ENCODE measurements at places on chromosomes 16 and 17.

GRCh38 chr16:9091867-9092281 is 430 bp downstream of the HAPSTR1 start:
- peak; percentile 26 for DNase-seq

- DNase-seq: no peak
Measured at GRCh38 chr16:73126525-73126853, 78.6 kb upstream of the ZFHX3 start.

- DNase-seq: no peak
Measured at GRCh38 chr16:50653633-50654519, 27.2 kb downstream of the SNX20 start.

GRCh38 chr17:30344283-30345088 is 10.6 kb upstream of the TMIGD1 start:
- no peak for DNase-seq

DNA sequence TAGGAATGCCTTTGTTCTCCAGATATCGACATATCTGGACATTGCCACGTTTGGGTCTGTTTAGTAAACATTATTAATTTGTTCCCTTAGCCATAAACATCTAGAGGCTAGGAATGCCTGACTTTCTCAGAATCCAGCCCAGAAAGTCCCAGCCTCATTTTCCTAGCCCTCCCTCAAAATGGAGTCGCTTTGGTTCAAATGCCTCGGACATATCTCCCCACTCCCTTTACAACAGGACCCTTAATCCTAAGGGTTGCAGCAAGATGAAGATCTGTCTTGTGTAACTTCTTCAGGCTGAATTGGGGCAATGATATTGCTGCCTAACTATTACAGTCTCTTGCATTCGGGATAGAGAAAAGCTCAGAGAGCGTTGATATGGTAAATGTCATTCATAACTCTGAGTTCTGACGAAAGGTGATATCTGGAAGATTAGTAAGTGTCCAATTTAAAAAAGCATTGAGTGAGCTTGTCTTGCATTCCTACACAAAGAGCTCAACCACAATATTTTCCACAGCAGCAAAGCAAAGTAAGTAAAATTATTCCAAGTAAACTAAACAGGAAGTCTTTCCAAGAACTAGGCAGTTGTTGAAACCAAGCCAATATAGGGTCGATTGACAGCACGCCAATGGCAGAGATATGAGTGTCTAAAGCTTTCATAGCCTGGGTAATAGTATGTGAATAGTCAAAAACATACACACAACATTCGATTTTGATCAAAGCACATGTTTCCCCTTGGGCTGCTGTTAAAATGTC is 46.0 kb upstream of the ARL4D start:
- no peak for DNase-seq

- no peak for DNase-seq
Measured at GRCh38 chr16:11333010-11333409, 12.2 kb upstream of the RMI2 start.

DNA sequence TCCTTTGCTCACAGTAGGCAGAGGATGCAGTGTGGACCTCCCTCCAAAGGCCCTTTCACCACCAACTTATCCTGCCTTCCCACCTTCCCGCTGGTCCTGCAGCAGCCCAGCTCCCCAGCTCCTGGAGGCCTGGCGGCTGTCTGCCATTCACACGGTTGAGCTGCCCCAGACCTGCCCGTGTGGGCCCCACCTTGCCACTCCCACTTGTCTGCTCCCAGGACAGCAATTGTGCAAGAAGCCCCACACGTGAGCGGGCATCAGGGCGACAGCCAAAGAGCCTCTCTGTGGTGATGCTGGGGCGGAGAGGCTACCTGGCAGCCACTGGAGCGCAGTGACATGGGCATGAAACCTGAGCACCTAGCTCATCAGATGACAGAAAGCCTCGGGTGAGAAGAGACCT is 248.6 kb upstream of the MAF start:
- no peak for DNase-seq

- peak; percentile 84 for DNase-seq
Measured at GRCh38 chr17:43389046-43389947, 9.5 kb upstream of the ARL4D start.

DNA sequence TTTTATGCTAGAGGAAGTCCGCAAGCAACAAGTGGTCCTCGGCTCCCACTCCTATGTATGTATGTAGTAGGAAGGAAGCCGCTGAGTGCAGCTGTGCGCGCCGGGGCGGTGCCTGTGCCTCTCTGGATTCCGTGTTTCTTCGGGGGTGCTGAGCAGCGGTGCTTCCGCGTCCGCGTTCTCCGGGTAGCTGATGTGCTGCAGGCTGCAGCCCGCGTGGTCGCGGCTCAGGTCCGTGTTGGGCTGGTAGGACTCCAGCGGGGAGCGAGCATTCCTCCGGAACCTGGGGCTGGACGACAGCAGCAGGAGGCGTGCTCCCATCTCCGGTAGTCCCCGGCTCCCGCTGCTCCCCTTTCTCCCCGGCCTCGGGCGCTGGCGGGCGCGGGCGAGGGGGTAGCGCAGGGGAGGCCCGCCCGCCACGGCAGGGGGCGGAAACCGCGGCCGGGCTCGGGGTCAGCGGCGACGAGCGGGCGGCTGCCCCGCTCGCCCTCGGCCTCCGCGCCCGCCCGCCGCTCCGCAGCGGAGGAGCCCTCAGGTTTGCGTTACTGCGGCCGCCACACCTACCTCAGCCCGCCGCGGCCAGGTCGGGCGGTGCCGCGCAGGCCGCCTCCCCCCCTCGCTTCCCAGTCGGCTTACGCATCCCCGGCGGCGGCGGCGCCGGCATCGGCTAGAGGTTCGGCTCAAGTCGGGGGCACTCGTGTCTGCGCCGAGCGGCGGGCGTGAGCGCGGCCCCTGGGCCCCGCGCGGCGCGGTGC is 487 bp downstream of the C17orf67 start:
- DNase-seq: peak; percentile 67

DNA sequence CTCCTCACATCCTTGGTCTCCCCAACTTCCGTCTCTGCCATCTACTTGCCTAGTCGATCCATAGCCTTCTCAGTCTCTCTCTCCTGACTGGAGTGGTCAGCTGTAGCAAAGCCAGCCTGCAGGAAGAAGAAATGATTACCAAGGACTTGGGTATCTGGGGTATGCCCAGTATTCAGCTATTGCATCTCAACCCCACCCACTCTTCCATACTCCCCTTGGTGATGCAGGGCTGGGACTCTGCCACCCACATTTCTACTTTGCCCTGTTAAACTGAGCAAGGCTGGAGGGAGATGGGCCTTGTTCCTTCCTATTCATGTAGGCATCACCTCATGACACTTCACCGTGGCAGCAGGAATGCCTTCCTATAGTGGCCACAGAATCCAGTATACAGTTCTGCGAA is 2.3 kb downstream of the COPRS start:
- no peak for DNase-seq

DNA sequence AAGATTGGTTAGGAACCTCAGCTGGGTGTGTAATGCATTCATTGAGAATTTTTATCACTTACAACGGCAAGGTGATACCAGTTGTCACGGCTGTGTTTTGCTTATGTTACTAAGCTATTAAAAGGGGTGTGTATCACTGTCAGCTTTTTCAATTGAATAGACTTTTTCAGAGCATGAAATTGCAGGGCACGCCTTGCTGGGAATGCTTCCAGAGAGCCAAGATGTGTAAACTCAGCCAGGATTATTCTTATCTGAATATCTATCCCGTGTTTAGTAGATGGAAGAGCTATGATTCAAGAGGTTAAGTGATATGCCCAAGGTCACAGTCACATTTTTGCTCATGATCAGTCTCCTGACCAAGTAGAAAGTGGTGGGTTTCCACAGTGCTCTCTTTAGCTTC is 6.6 kb upstream of the TEKT3 start:
- no peak for DNase-seq

DNA sequence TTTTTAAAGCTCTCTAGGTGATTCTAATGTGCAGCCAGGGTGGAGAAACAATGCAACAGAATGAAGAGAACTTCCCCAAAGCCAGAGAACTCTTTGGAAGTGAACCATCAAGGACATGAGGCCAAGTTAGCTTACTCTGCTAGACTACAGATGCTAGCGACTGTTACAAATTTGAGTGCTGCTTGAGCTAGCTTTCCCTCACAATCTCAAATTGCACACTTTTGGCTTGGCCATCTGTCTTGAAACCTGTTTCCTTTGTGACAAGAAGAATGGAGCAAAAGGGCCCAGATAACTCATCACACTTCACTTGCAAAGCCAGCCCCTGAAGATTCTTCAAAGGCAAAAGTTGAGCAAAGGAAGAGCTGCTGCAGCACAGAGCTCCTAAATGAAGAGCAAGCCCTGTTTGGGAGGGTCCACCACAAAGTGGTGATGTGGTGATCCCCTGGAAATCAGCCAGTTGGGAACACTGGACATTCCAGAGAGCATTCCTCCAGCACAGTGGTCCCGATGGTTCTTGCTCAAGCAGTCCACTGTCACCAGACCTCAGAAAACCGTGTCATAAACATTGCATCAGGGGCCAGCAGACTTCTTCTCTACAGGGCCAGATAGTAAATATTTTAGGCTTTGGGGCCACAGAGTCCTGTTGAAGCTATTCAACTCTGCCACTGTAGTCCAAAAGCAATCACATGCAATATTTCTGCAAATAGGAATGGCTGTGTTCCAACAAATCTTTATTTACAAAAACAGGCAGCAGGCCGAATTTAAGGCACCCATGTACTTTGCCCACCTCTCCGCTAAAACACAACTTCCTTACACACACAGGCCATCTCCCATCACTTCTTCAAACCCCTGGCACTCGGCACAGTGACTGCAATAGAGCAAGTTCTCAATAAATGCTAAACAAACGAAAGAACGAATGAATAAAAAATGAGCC is 21.2 kb downstream of the SLC39A11 start:
- DNase-seq: no peak

- DNase-seq: no peak
Measured at GRCh38 chr16:57803134-57803990, 1.1 kb upstream of the KIFC3 start.

GRCh38 chr17:82373731-82374625 is 2.4 kb downstream of the UTS2R start:
- DNase-seq: no peak

DNA sequence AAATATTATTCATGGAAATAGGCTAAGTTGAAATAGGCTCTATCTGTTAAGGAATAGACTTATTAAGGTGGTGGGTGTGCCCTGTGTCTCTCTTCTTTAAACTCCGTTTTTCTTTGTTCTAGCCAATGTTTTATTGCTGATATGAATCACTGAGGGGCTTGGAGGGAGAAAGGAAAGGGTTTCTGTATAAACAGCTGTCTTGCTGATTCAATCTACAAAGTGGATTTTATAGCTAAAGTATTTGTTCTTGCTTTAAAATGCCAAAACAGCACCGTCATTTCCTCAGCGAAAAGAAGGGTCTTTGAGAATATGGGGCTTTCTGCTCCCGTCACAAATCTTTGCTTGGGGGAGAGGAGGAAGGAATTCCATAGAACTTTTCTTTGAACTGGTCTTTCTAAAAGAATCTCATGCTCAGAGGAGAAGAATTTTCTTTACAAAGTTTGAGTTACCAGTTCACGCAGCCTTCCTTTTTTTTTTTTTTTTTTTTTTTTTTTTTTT is 39.3 kb downstream of the MSI2 start:
- DNase-seq: peak; percentile 8

DNA sequence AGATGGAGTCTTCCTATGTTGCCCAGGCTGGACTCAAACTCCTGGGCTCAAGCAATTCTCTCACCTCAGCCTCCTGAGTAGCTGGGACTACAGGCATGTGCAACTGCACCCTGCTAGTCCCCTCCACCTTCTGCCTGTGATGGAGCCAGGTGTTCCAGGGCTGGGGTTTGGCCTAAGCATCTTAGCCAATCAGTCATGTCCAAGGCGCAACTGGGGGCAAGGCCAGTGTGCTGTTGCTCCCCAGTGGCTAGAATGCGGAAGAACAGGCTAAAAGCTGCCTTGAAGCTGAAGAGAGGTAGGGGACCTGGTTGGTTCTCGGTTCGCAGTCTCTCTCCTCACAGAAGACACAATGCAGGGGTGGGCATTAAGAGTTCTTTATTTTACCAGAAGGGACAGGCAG is 18.6 kb downstream of the FLOT2 start:
- DNase-seq: no peak

DNA sequence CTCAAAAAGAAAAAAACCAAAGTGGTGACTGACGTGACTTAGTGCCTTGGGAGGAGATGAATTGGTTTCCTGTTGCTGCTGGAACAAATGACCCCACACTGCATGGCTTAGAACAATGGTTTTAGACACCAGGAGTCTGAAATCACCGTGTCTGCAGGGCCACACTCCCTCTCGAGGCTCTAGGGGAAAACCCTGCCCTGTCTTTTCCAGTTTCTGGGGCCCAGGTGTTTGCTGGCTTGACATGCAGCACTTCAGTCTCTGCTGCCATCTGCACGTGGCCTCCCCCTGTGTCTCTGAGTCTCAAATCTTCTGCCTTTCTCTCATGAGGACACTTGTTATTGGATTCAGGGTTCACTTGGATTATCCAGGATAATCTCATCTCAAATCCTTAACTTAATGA is 323.8 kb upstream of the TNRC6C start:
- no peak for DNase-seq

GRCh38 chr17:20992987-20993862 is 49.6 kb downstream of the USP22 start:
- DNase-seq: peak; percentile 63

DNA sequence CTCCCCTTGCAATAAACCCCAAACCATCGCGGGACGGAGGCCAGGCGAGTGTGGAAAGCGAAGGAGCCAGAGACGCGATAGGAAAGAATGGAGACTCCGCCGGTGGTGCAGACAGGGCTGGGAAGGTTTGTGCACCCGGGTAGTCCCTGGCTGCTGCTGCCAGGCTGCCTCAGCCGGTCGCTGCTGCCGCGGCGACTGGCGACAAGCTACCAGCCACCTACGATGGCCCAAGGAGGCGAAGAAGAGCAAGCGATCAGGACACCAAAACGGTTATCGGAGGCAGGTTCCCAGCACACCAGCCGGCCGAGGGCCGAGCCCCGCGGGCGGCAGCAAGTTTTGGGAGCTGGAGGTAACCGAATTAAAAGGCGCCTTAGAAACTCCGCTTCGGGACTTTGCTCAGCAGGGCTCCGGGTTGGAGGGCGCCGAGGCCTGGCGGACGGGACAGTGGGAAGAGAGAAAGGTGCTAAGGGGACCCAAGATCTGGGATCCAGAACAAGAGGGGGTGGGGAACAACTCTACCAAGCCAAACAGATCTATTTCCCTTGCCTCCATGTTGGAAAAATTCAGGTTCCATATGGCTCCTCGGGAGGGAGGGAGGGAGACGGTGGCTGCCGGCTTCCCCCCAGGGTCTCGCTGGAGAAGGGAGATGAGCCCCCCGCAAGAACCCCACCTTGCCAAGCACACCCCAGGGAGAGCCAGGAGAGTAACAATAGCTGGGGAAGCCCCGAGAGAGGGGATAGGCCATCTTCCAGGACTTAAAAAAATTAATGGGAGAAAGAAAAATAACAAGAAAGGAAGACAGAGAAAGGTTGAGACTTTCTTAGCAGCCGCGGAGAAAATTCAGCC is 9.7 kb upstream of the HOXB2 start:
- no peak for DNase-seq

- DNase-seq: no peak
Measured at GRCh38 chr17:20091174-20092029, 82.2 kb downstream of the SPECC1 start.

GRCh38 chr17:3802461-3803307 is 1.7 kb upstream of the ITGAE start:
- no peak for DNase-seq

DNA sequence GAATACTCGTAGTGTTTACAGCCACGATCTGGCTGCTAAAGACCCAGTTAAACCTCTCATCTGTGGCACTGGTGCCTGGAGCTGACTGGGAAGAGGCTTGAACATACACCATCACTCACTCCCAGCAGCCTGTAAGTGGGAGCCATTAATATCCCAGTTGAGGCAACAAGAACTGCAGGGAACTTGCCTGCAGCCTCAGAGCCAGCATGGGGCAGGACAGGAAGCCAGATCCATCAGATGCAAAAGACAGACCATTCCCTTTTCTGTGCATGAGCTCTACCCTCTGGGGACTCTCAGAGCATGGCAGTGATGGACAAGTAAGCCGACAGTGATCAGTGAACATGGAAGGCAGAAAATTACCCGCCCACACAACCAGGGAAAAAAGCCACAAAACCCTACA is 91.8 kb downstream of the TMEM132E start:
- DNase-seq: no peak
